ENCODE measurements at places on chromosomes 3 and 15.

DNA sequence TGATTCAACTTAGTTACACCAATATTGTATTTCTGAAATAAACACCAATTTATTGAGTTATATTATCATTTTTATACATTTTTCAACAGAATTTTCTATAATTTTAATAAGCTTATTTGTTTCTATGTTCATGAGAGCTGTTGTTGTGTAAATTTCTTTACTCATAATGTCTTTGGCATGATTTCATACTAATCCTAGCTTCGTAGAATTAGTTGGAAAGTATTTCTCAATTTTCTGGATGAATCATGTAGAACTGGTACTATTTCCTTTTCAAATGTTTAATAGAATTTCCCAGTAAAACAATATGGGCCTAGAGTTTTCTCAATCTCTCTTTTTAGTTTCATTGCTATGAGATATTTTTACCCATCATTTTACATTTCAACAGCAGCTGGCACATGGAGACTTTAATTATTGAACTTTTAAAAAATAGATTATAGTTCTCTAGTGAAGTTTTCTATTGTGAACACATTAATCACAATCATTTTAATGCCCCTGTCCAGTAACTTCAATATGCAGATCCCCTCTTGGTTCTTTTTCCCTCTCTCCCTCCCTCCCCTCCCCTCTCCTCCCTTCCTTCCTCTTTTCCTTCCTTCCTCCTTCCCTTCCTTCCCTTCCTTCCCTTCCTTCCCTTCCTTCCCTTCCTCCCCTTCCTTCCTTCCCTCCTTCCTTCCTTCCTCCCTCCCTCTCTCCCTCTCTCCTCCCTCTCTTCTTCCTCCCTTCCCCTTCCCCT is 1357.1 kb downstream of the ZPLD1 start:
- DNase-seq, result no peak

GRCh38 chr3:15783361-15783969 is 14.3 kb downstream of the ANKRD28 start:
- no peak for DNase-seq

GRCh38 chr15:23686466-23687142 is 501 bp downstream of the NDN start:
- DNase-seq, result peak; percentile 5

- no peak for DNase-seq
Measured at GRCh38 chr3:71285086-71285485, 298.4 kb downstream of the FOXP1 start.

- DNase-seq, result no peak
Measured at GRCh38 chr15:39657181-39657580, 76.3 kb downstream of the THBS1 start.

GRCh38 chr3:193346259-193346658 is 32.3 kb downstream of the ATP13A5 start:
- DNase-seq, result no peak

- DNase-seq, result no peak
Measured at GRCh38 chr15:99126131-99126588, 21.3 kb downstream of the SYNM start.

GRCh38 chr3:123169492-123169929 is 32.2 kb upstream of the SEC22A start:
- no peak for DNase-seq

GRCh38 chr3:36868614-36869436 is 76.0 kb downstream of the TRANK1 start:
- DNase-seq, result peak; percentile 51

DNA sequence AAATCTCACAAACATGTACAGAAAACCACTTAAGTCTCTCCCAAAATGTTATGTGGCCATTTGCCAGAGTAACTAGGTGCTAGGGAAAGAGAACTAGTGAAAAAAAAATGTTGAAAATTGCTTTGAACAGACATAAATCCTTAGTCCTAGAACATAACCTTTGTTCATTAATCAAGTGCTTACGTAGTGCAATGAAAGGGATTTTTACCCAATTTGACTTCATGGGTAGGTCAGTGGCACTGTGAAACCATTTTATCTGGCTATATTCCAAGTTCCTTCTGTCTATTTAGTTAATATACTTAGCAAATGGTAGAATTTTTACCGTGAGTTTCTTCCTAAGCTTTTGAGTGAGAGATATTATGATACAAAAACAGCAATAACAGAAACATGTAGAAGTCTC is 209.4 kb downstream of the DIPK2A start:
- no peak for DNase-seq

DNA sequence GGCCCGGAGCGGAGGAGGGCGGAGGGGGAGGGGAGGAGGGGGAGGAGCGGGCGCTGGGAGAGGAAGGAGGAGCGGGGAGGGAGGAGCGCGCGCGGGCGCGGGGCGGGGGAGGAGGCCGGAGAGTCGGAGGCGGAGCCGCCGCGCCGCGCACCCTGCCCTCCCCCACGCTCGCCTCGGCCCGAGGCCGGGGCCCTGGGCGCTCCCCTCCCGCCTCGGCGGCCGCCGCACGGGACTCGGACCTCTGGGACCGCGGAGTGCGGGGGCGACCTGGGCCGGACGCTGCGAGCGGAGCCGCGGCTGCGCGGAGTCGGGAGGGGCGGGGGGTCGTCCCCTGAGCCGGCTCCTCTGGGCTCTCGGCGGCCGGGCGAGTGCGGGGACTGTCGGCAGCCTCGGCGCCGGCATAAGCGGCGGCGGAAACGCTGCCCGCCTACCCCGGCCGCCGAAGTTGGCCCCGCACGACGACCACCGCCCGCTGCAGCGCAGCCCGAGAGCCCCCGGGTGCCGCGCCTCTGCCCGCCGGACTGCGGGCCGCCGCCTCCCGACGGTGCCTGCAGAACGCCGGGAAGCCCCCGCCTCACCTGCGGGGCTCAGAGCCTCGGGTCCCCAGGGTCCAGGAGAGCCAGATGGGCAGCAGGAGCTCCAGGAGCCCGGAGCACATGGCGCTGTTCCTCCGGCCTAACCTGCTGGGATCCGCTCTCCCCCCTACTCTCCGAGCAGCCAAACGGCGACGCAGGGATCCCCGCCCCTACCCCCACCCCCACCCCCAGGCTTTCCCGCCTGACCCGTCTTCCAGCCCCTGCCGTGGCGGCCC is 406 bp upstream of the GABRB3 start:
- peak; percentile 87 for DNase-seq

DNA sequence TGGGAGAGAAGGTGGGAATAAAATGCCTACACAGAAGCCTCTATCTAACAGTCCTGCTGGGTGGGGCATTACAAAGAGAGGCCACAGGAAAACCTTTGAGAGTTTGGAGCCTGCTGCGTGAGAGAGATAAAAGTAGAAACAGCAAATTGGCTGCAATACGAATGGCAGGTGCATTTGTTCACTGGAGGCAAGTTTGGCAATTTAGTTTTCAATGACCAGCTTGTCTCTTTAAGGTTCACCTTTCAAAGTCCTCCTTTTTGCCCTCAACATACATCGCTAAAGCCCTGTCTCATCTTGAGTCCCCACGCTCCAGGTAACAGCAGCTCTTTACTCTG is 405.7 kb downstream of the LSAMP start:
- no peak for DNase-seq
